ENCODE measurements at places on chromosomes 4 and X.
A peak's percentile ranks its signal among the peaks of the same experiment; 100 is the strongest.

DNA sequence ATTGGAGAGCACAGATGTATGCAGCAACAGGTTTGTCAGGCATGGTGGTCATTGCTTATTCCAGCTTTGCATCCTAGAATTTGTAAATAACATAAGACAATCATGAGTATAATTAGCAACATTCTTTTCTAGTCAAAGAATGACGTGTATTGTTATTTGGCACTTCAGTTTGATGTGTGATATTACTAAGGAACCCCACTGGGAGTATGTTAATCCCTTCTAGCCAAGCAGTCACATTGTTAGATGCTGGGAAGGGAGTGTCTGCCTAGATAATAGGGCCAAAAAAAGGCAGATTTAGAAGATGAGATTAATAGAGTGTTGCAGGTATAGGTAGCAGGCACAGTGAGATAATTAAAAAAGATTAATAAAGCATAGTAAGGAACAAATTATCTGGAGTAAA is 159.2 kb upstream of the WDFY3 start:
- no peak for DNase-seq

GRCh38 chr4:17323554-17324385 is 188.1 kb downstream of the QDPR start:
- DNase-seq = peak; percentile 46

GRCh38 chr4:41655177-41655576 is 93.3 kb downstream of the PHOX2B start:
- DNase-seq = peak; percentile 36

DNA sequence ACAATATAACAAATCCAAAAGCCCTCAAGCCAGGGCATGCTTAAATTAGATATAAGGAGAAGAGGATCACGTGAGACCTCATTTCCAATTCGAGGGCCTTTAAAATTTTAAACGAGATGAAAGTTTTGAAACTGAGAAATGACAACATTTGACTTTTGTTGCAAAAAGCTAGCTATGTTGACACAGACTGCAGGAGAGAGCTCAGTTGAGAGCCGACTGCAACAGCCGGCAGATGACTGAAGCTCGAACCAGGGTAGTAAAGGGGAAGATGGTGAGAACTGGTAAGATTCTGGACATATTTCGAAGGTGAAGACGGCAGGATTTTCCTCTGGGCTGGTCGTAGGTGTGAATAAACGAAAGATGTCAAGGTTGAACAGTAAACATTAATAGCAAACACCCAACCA is 773 bp downstream of the PRMT9 start:
- DNase-seq = peak; percentile 20

DNA sequence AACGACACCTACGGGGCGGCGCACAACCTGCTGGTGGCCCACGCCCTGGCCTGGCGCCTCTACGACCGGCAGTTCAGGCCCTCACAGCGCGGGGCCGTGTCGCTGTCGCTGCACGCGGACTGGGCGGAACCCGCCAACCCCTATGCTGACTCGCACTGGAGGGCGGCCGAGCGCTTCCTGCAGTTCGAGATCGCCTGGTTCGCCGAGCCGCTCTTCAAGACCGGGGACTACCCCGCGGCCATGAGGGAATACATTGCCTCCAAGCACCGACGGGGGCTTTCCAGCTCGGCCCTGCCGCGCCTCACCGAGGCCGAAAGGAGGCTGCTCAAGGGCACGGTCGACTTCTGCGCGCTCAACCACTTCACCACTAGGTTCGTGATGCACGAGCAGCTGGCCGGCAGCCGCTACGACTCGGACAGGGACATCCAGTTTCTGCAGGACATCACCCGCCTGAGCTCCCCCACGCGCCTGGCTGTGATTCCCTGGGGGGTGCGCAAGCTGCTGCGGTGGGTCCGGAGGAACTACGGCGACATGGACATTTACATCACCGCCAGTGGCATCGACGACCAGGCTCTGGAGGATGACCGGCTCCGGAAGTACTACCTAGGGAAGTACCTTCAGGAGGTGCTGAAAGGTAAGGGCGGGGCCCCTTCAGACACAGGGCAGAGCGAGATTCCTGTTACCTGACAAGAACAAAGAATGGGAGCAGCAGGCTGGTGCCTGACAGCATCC is 11.7 kb downstream of the RPL9 start:
- peak; percentile 42 for DNase-seq

DNA sequence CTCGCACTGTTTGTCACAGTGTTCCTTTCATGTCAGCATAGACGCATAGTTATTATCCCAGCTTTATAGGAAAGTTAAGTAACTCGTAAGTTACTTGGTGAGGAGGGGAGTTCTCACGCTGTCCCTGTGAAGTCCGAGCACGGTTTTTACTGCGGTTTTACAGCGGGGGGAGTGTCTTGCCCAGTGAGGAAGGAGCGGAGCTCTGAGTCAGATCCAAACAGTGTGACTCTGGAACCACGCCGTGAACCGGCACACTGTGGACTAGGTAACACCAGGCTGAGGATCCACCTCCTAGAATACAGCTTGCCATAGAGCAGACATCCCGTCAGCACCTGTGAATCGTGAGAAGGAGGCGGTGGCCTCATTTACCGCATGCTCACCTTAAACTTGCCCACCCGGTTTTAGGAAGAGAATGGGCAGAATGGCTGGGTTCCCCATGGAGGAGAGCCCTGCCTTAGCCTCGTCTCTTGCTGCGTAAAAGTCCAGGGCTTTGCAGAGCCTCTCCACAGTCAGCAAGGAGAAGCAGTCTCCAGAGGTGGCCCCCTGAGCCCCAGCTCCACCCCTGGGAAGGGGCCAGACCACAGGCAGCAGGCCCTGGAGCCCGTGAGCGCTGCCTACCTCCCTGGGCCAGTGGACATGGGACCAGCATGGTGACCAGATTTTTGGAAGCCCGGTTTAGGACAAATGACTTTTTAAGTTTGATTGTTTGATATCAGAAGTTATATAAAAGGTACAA is 40.2 kb upstream of the HGFAC start:
- DNase-seq = no peak

Measured in fibroblast of upper back skin (primary cell).